ENCODE measurements at places on chromosomes 5 and 9.

- DNase-seq = no peak
These were observed 175.3 kb downstream of the RFK start for GRCh38 chr9:76218886-76219445.

GRCh38 chr5:150639377-150639692, 1.1 kb upstream of the SYNPO start:
- DNase-seq = no peak

DNA sequence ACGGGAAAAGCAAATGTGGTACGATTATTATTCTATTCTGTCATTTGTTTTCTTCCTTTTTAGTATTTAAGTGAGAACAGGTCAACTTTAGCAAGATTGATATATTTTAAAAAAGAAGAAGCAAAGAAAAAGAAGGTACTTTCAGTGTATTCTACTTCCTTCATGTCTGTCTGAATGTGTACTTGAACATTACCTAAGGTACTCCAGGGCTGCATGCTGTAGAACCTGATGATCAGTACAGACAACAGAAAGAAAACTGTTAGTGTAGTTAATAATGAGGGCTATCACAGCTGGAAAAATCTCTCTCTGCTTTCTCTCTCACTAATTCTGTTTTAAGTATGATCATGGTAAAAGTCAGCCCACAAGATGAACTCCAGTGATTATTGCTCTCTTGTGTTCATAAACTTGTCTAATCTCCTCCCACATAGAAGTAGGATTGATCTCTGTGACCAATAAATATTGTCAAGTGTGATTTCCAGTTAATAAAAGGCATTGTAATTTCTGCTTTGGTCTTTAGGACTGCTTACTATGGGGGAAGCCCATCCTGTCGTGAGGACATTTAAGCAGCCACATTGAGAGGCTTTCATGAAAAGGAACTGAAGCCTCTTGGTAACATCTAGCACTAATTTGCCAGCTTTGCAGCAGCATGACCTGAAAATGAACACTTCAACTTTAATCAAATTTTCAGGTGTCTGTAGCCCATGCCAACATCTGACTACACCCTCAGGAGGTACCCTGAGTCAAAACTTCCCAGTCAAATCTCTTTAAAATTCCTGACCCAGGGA, 864.0 kb upstream of the ACO1 start:
- DNase-seq = no peak

GRCh38 chr5:108461628-108462367, 79.9 kb upstream of the FBXL17 start:
- DNase-seq = no peak

DNA sequence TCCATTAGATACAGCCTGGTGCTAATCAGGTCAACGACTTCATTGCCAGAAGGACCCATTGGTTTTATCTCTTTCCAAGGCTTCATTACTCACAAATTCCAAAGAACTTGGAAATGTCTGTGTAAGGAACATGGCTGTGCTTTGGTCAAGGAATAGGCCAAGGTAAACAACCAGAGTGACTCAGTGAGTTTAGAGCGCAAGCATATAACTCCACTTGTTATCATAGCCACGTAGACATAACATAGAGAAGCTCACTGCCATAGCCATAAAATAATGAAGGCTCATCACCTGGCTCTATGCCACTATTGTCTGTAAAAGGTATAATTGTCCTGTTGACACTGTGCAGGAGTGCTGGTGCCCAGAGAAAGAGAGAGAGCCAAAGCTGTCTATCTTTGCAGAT, 139.3 kb upstream of the PLCXD3 start:
- DNase-seq = no peak

- no peak for DNase-seq
These were observed 5.9 kb downstream of the PIK3R1 start for GRCh38 chr5:68221488-68221887.

- DNase-seq = no peak
These were observed 60.8 kb upstream of the RNU6ATAC start for GRCh38 chr9:134225186-134225585.

DNA sequence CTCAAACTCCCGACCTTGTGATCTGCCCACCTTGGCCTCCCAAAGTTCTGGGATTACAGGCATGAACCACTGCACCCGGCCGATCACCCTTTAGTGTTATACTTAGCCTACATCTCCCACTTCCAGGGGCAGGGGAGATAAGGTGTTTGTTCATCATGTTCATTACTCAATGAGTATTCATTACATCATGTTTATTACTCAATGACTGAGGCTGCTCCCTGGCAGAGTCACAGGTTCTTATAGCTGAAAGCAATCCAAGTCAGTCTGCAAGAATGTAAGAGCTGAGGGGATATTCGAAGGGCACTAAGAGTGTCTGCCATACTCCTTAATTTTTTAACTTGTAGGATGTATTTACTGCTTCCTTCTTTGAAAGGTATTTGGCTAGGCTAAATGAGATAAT, 214.2 kb downstream of the SPATA31D1 start:
- no peak for DNase-seq

- no peak for DNase-seq
These were observed 40.3 kb upstream of the CDKN2AIPNL start for GRCh38 chr5:134451936-134452505.

DNA sequence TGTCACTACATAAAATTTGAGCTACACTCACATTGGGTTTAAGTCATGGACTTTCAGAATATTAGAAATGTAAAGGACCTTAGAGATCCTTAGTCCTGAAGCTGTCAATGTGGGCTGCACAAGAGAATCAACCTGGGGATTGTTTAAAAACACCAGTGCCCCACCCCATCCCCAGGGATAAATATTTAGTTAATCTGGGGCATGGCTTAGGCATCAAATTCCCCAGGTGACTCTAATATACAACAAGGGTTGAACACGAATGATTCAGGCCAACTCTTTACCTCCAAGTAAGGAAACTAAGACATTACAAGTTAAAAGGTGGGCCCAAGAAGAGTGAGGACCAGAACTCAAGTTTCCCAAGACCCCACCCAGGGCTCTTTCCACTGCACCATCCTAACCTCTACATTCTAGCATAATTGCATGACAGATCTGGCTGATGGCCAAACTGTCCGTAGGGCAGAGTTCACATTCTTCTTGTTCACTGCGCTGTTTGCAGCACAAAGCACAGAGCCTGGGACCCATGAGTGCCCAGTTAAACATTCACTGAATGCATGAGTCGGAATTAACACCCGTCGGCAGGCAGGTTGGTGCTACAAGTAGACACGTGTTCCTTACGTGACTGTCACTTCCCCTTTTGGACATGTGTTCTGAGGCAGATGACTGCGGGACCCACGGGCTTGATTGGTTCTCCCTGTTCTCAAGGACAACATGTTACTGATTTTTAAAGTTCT, 25.2 kb downstream of the CYFIP2 start:
- no peak for DNase-seq

GRCh38 chr5:142248853-142249462, 75.9 kb downstream of the SPRY4 start:
- DNase-seq = no peak

- no peak for DNase-seq
These were observed 920 bp upstream of the SFXN1 start for GRCh38 chr5:175477440-175477839.

- no peak for DNase-seq
These were observed 807.9 kb upstream of the NUDT12 start for GRCh38 chr5:104370523-104370922.

GRCh38 chr9:108209132-108209685, 646.6 kb downstream of the ACTL7B start:
- no peak for DNase-seq

DNA sequence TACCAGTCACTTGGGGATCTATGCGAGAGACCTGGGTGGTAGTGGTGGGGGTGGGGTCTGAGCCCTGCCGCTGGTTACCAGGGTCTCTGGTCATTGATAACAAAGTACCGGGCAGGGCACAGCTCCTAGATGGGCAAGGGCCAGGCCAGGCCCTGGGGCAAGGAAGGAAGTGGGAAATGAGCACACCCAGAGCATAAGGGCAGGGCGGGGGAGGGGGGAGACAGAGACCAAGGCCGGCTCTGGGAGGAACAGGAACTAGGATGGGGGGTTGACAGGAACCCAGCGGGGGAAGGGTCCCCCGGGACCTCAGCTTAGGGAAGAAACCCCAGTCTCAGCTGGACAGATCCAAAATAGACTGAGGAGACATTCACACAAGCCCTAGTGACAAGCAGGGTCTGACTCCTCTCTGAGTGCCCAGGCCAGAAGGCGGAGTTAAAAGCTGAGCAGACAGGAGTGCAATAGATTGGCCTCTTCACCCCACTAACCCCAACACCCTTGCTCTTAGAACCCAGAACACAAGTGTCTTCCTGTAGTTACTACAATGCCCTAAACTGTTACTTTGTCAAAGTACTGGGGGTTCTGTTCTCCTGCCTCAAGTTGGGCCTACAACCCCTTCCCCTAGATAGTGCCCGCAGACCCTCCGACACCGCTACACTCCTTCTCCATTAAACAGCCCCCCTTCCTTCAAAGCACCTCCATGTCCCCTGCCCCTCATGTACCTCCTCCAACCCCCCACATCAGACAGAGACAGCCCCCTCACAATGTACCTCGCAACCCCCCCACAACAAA, 628 bp downstream of the ATOSB start:
- DNase-seq = no peak

DNA sequence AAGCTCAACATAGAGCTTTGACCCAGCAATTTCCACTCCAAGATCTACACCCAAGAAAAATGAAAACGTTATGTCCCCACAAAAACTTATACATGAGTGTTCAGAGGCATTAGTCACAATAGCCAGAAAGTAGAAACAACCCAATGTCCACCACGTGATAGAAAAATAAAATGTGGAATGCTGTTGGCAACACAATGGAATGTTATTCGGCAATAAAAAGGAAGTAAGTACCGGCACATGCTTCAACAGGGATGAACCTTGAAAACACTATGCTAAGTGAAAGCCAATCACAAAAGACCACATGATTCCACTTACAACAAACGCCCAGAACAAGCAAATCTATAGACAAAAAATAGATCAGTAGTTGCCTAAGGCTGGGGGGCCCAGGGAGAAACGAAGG, 6.0 kb downstream of the UBQLN1 start:
- no peak for DNase-seq

DNA sequence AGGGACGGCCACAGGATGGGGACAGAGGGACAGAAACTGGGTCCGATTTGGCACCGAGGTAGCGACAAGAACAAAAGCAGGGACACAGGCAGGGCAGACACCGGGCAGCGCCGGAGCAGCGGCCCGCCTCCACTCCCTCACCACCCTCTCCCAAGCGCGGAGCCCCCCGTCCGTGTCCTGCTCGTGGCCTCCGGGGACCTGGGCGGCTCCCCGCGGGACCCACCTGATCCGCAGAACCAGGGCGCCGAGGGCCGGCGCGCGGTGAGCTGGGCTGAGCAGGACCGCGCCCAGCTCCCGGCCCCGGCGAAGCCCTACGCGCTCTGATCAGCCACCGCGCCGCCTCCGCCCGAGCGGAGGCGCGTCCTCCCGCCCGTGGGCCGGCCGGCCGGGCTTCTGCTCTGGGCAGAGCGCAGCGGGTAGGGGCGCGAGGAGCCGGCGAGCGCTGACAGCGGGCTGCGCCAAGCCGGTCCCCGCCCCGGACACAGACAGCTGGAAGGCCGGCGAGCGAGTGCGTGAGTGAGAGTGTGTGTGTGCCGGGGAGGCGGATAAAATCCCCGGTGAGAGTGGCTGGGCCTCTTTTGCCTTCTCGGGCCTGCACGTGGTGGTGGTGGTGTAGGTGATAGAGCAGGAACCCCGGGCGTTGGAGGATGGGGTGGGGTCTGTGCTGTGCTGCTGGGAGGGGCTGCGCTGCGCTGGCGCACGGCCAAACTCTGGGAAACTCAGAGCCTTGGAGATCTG, at the start of gene GGTA1:
Gene GGTA1, minus strand, starts transcription at position 418 of the 738 bp plus-strand sequence. CDS start 31,922 bp downstream, outside the sequence.
- DNase-seq = peak; percentile 51

- DNase-seq = no peak
These were observed 17.0 kb upstream of the CRB2 start for GRCh38 chr9:123338710-123339665.

GRCh38 chr9:35793461-35793860, 2.1 kb downstream of the NPR2 start:
- no peak for DNase-seq

DNA sequence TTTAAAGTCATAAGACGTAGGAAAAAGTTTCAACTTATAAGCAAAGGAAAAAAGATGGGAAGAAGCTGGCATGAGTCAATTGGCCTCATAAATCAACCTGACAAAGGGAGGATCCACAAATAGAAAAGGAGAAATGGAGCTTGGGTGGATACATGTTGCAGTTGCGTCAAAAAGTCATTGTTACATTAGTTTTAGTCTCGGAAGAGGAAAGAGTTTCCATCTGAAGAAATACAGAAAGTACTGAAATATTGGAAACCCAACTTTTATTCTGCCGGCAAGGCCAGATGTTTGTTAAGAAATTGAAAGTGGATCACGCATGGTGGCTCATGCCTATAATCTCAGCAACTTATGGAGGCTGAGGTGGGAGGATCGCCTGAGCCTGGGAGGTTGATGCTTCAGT, 11.3 kb upstream of the TIMD4 start:
- no peak for DNase-seq

- no peak for DNase-seq
These were observed 128.5 kb upstream of the HMHB1 start for GRCh38 chr5:143683459-143683858.

GRCh38 chr9:121564504-121565260, 65.0 kb upstream of the GGTA1 start:
- DNase-seq = no peak

DNA sequence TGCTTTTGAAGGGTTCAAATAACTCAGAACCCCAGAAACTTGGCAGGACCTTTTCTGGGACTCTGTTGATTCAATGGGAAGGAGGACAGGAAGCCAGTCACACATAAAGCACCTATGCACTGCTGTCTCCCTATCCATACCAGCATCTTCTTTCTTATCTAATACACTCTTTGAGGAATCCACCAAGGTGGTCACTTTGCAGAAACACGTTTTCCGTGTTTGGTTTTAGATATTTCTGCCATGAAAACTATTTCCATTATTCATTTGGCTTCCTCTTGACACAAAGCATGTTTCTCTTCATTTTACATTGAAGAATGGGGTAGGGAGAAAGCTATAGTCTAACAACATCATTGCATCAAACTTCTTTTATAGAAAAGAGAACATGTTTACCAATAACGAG, 76.5 kb upstream of the NR3C1 start:
- DNase-seq = no peak

DNA sequence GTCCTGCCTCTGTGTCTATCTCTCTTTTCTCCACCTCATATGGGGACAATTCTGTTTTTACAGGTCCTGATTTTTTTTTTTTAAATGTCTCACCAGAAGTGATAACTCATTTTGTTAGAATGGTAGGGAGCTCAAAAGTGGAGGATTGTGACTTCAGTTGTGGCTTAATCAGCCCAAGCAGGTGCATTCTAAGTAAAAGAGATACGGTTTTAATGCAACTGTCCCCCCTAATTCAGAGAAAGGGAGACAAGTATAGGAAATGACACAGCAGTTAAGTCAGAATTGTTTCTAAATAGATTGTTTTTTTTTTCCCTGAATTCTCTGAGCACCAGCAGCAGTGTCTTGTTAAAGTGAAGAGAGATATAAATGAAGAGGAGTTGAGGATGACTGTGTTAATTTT, 24.5 kb downstream of the MAST4 start:
- no peak for DNase-seq

- DNase-seq = no peak
These were observed 63.1 kb downstream of the TMOD1 start for GRCh38 chr9:97564291-97565175.

Data from NCI-H1105 (cell line).